ENCODE measurements at places on chromosomes 16 and 17. TPM values are rescaled to one million over a fixed set of nuclear protein-coding genes. Genes with fewer than 3 reads are reported as not detected.

DNA sequence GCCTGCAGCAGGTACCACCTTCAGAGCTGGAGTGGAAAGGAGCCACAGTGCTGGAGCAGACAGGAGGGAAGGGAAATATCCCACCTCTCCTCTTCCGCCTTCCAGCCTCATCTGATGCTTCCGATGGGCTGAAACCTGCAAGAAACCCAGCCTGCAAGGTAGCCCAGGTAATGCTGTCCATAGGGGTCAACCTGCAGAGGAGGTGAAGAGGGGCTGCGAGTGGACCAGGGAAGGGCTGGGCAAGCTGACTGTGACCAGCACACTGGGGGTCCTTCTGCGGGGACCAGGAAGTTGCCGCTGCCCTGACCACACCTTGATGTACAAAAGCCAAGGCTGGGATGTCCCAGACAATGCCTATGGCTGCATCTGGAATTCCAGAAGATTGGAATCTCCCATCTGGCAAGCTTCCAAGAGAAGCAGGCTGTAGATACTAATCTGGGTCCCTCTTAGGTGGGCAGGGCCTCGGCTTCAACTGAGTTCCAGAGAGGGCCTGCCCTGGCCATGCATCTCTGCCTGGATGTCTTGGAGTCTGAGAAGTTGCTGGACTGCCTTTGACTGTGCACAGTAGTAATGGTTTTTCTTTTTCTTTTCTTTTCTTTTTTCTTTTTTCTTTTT is 5.8 kb downstream of the FOXL1 start:
- DNase-seq, result no peak

- DNase-seq, result no peak
These were observed 50.3 kb upstream of the SEC14L1 start for GRCh38 chr17:77090476-77090875.

Gene IRX3
- total RNA-seq, result under 0.01 TPM

Gene MMP25
- 0.27 TPM for total RNA-seq

- no peak for DNase-seq
These were observed 41.6 kb upstream of the IRX6 start for GRCh38 chr16:55282441-55282840.

- DNase-seq, result no peak
These were observed 71.5 kb downstream of the SCNN1B start for GRCh38 chr16:23373436-23374219.

DNA sequence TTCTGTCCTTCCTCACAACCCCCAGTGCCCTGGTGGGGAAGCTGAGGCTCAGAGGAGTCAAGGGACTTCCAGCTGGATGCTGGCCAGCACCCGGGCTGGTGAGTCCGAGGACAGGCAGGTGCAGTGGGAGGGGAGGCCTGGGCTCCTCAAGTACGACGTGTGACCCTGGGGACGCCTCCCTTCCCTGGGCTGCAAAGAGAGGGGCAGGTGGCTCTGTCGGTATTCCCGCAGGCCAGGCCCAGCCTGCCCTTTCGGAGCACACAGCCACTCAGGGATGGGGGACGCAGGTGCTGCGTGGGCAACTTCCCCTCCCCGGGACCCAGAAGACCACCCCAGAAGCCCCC is 33.1 kb upstream of the PVALEF start:
- DNase-seq, result no peak

Gene NOD2
- total RNA-seq, result 4.0 TPM

DNA sequence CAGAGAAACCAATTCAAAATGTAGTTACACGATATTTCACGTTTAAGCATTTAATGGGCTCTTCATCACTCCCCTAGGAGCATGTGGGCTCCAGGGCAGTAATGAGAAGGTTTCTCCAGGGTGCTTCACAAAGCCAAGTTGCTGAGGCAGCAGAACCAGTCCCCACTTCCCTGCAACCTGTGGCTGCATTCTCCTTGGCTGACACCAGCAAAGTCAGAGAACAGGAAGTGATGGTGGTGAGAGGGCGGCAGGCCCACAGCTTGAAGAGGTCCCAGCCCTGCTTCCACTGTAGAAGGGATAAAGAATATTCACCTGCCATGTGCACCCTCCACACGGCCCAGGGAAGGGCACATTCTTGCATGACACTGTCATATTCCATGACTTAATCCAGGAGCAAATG is 133.2 kb downstream of the CBLN1 start:
- DNase-seq, result no peak

Gene SHMT1
- total RNA-seq, result 18.9 TPM

Gene SLC6A2
- total RNA-seq, result 0.27 TPM

GRCh38 chr17:32763855-32764439 is 113.0 kb downstream of the MYO1D start:
- no peak for DNase-seq

GRCh38 chr16:79721270-79721669 is 120.7 kb upstream of the MAF start:
- DNase-seq, result no peak

Gene OR2C1
- total RNA-seq, result 0.27 TPM

- DNase-seq, result no peak
These were observed 94.8 kb downstream of the TNFRSF13B start for GRCh38 chr17:16877099-16877498.

DNA sequence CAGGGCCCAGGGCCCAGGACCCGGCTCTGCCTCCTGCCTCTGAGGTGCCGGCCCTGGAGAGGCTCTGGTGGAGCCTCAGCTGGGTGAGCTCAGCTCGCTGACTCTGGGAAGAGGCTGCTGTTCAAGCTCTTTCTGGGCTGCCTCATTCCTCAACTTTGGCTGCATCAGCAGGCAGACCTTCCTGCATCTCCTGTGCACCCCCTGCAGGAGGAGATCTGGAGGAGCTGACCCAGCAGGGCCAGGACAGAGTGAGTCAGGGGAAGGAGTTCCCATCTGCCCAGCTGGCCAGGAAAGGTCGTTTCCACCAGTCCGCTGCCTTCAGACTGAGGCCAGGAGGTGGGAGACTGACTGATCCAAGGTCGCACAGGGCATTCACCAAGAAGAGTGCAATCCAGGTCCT is 10.7 kb downstream of the CRHR1 start:
- no peak for DNase-seq

DNA sequence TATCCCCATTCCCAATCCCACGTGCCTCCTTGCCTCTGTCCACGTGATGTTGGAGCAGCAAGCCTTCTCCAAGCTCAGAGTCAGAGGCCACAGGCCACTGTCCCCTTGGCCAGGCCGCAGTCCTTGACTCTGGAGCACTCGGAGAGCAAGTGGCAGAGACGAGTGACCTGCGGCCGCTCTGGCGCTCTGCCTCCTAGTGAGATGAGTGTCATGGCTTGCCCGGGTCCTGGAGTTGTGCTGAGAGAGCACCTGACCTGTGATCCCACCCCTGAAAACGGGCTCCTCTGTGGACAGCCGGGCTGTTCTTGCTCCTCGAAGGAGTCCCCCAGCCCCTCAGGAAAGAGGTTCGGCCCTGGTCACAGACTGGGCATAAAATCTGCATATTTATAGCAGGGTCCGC is 10.0 kb upstream of the FASN start:
- DNase-seq, result no peak

Gene KRTAP9-6
- total RNA-seq, result not detected

DNA sequence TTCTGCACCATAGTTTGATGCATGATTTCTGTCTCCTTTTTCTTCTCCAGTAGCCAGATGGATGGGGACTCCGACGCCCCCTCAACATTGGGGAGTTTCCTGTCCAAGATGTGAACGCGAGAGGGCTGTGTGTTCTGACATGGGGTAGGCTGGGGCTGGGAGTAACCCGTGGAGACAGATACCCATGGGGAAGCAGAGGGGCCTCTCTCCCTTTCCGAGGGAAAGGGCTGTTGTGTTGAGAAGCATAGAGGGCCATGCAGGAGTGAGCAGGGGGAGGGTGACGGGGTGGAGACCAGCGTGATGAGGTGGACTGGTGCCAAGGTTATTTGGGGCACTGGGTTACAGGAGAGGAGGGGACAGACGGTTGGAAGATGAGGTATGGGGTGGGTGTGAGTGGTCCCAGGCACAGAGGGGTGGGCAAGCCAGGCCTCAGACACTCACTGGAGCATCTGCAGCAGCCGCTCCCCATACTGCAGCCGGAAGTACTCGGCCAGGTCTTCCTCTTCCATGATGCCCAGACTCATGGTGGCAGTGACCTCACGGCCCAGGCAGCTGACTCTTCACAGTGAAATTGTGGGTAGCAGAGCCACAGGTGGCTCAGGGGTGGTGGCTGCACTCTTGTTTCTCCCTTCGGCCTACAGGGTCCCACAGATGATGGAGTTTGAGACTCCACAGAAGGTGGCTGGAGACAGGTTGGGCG is 400 bp downstream of the CCDC42 start:
- no peak for DNase-seq

Gene SNX20
- 48.5 TPM for total RNA-seq

DNA sequence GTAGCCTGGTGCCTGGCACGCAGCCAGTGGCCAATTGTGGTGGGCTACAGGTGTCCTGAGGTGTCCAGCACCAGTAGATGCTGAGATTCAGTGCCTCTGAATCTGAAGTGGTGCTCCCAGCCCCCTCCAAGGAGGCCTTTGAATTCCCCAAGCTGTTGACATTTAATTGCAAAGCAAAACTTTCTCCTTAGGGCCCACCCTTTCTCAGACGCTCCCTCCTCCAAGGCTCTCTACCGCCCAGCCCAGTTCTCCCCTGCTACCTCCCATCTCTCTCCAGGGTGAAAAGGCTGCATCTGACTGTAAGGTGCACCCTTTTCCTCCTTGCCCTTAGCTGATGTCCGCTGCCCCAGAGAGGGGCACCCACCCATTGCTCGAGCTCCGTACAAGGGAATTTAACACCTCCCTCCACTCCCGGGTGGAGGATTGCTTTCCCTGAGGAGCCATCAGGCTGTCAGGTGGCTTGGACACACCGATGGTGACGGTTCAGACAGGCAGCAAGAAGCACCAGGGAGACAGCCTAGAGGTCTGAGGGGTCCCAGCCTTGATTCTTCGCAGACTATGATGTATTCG is 1.7 kb downstream of the BEAN1 start:
- DNase-seq, result no peak

DNA sequence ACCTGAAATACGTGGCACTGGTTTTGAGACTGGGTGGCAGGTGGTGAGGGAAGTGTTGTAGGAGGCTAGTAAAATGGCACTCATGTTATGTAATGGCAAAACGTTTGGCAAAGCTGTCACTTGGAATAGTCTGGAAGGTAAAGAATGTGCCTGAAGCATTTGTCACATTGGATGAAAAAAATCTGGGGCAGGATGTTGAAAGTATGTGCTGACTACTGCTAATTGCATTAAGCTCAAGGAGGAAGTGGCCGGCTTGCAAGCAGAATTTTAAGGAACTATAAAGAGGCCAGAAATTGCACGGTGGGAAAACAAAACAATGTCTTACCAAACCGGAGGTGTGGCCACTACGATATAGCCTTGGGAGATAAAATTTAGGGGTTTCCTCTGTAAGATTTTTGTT is 26.6 kb upstream of the NLRP1 start:
- peak; percentile 66 for DNase-seq

- DNase-seq, result no peak
These were observed 5.4 kb upstream of the CRYBA1 start for GRCh38 chr17:29240968-29241963.

GRCh38 chr17:69434164-69434579 is 19.7 kb downstream of the MAP2K6 start:
- no peak for DNase-seq

Gene MPO
- 371 TPM for total RNA-seq

Gene SECTM1
- 15.1 TPM for total RNA-seq

DNA sequence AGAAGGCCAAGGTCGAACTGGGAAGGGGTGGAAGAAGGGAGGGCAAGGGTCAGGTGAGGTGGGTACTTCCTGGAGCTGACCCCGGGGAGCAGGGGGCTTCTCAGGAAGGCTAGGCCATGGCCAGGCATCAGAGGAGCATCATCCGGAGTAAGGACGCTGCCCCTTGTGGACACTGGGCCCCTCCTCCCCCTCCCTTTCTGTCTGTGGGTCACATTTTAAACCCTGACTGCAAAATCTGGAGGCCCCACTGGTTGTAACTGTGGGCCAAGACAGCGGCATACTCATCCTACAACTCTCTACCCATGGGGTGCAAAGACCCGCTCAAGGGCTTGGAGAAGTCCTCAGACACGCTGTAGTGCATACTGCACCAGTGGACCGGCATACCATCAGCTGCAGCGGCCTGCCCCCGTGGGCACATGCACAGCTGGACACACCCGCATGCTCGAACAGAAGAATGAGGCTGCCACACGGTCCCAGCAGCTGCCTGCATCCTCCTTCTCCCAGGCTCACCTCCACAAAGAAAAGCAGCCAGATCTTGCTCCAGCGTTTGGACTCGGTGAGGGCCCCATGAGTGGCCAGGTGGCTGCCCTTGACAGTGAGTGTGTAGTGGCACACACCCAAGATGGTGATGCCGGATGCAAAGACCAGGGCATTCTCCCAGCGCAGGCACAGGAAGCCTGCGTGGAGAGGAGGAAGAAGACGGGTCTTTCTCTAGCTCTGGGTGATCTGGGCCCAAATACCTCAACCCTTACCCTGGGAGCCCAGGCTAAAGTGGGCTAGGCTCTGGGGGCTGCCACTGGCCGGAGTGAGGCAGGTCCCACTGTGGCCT is 1.2 kb downstream of the FADS6 start:
- no peak for DNase-seq

GRCh38 chr17:83118071-83118841 is 38.8 kb downstream of the METRNL start:
- no peak for DNase-seq

GRCh38 chr16:27768651-27769272 is 218.8 kb downstream of the KATNIP start:
- DNase-seq, result no peak

DNA sequence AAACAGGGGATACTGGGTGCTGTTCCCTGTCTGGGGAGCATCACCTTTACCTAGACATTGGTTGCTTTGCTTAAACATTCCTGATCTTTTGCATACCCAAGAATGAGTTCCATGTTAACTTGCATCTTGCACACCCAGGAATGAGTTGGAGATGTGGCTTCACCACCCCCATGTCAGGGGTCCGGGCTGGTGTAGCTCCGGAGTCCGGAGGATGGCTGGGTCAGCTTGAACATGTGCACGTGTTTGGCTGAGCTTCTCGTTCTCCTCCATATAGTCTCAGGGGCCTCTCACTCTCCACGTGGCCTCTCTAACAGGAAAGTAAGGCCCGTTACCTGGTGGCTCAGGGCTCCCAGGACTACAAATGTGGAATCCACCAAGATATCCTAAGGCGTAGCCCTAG is 18.2 kb upstream of the AMZ2 start:
- no peak for DNase-seq

DNA sequence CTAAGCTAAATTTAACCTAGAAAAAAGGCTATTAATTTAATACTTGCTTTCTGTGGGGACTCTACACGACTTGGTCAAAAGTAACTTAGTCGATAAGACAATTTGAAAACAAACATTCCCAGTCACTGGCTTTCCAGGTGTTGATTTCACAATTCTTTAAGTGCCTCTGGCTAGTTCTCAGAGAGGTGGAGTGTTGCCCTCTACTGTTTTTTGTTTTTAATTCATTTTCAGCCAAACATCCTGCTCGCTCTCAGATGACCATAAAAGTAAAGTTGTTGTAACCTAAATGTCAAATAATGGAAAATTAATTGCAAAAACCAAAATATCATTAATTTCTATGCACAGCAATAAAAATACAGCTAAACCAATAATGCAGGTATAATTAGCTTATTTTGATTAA is 107.1 kb downstream of the MYO1D start:
- DNase-seq, result no peak

Gene PRR11
- total RNA-seq, result 2.4 TPM

Gene ABAT
- 7.5 TPM for total RNA-seq

- no peak for DNase-seq
These were observed 87.8 kb upstream of the CDH5 start for GRCh38 chr16:66278604-66279262.

Gene TMEM98
- total RNA-seq, result 109 TPM

- no peak for DNase-seq
These were observed 33.3 kb upstream of the USP43 start for GRCh38 chr17:9612006-9612405.

Gene TERB1
- total RNA-seq, result not detected

GRCh38 chr17:9383826-9384225 is 191.8 kb downstream of the STX8 start:
- DNase-seq, result peak; percentile 32

Measured in hematopoietic multipotent progenitor cell (in vitro differentiated cells).